T-helper 22 cell (primary cell): ENCODE measurements at places on chromosomes 2 and 18.

DNA sequence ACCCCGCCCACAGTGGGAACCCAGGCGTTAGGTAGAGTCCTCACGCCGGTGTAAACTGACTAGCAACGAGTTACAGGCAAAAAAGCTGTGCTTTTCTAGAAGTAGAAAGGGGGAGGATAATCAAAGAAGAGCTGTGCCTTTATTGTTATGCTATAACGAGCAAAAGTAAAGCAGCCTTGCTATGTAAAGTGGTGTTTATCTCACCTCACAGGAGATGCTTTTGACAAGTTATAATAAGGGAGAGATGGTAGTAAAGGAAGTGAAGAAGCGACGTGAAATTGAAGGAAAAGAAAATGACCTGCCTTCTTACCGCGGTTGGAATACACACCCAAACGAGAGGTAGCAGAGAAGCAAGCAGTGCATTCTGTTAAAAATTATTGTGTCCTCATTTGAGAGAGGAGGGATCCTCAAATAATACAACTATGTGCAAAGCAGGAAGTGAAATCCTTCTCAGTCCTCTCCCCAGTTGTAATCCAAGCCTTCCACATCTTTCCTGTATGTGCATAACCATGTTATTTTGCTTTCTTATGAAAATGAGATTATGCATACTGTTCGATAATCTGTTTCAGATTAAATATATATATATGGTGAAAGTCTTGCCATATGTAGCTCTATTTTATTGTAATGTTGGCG lies 962 bp downstream of the TANK start:
- DNase-seq, result no peak

DNA sequence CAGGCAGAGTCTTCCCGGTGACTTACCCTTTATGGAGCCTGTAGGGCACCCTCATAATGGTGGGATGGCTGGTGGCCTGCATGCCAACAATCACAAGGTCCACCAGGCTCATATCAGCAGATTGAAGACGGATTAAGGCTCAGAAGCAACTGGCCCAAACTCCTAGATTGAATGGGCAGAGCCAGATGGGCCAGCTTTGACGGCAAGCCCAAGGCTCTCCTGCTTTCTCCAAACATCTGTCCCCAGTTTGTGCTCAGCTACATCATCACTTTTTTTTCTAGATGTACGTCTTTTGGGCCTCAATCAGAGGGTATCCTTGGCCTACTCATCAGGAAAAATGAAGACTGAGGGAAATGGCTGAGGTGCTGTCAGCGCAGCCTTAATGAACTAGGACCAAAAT lies 114.6 kb downstream of the VIT start:
- no peak for DNase-seq

GRCh38 chr2:239887604-239888003 lies 137.5 kb downstream of the NDUFA10 start:
- DNase-seq, result no peak

DNA sequence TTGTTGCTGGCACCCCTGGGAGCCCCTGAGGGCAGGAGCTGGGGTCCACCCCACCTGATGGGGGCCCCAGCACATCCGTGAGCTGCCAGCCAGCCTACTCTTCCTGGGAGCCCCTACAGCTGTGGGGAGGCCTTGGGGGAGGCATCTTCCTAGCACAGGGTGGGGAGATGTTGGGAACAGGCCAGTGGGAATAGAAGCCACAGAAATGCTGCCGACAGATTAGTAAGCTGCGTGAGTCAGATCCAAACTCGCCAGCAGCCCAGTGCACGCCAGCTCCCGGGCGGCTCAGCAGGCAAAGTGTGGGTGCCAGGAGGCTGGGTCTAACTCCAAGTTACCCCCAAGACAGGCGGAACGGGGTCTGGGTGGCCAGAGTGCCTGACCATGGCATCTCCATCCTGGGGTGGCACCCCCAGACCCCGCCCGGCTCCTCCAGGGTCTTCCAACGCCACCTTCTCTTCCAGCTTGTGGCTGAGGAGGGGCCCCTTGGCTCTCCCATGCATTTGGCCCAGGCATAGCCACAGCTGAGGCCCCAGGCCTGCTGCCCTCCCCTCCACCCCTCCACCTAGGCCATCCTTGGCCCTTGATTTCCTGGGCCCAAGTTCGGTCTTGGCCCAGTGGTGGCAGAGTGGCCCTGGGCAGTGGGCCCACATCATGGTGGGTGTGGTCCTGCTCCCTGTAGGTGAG lies 15.3 kb downstream of the CROCC2 start:
- DNase-seq, result no peak

GRCh38 chr2:172088245-172089004 lies 3.1 kb downstream of the DLX1 start:
- no peak for DNase-seq

DNA sequence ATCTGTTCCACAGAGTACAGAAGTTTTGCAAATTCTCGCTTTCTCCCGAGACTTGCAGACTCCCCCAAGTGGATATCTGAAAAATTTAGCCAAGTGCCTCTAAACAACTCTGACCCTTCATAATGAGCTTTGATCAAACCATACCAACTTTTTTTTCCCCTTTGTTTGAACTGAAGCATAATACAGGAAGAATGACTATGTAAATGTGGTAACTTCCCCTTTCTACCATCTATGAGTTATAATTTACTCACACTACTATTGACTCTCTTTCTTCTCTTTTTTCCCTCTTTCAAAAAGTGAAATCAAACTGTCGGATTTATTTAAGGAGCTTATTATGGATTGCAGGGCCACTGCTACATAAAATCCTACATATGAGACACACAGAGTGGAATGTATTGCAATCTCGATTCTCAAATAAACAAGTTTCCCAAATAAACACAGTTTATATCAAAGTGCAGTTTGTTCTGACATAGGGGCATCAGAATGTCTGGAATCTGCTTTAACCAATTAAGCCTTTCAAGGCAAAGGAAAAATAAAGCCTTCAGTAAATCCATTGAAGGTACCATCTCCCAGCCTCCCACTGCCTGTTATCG lies 1.4 kb upstream of the ZNF804A start:
- DNase-seq, result no peak

DNA sequence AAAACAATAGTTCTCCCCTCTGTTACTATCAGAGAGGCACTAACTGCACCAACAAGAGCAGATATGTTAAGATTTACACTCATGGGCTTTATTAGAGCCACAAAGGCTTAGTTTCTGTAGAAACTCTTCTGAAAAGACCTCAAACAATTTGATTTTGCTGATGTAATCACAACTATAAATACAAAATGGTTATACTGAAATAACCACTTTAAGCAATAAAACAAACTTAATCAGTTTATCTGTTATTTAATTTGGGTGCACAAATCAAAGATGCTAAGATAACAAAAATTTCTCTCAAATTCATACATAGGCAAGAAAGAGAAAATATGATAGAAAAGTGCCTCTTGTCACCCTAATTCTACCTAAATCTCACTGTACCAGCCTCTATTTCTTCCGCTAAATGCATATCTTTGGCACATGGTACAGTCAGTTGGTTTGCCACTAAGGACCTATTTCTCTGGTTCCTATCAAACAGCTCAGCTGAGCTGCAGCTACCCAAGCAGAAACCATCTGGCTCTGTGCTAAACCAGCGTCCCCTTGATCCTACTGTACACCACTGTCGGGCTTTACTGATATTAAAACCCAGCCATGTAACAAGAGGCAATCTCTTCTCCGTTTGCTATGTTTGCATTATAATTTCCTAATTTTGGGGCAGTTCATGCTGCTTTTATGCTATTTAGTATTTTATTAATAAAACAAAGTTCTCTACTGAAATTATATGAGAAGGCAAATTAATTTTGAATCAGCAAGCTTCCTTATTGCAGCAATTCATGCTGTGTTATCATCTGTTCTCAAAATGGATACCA lies 60.1 kb downstream of the CWC22 start:
- no peak for DNase-seq

DNA sequence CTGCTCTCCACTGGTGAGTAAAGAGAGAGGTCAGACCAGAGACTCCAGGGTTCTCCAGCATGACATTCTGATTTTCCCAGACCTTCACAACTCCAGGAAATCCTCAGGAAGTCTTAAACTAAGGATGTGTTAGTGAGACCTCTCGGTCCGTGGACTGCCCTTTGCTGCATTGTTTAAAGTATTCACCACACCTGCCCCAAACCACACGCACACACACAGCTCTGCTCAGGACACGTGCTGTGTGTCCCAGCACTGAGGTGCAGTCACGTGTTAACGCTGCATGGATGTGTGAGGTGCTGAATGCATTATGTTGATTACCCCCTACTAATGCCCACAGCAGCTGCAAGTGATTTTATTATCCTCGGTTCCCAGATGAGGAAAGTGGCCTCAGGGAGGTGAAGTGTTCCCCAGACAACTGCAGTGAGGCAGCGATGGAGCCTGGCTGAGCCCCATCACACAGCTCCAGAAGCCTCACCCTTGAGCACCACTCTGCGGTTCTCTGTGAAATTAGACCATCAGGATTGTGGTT lies 68.4 kb downstream of the TRAPPC12 start:
- DNase-seq, result no peak

DNA sequence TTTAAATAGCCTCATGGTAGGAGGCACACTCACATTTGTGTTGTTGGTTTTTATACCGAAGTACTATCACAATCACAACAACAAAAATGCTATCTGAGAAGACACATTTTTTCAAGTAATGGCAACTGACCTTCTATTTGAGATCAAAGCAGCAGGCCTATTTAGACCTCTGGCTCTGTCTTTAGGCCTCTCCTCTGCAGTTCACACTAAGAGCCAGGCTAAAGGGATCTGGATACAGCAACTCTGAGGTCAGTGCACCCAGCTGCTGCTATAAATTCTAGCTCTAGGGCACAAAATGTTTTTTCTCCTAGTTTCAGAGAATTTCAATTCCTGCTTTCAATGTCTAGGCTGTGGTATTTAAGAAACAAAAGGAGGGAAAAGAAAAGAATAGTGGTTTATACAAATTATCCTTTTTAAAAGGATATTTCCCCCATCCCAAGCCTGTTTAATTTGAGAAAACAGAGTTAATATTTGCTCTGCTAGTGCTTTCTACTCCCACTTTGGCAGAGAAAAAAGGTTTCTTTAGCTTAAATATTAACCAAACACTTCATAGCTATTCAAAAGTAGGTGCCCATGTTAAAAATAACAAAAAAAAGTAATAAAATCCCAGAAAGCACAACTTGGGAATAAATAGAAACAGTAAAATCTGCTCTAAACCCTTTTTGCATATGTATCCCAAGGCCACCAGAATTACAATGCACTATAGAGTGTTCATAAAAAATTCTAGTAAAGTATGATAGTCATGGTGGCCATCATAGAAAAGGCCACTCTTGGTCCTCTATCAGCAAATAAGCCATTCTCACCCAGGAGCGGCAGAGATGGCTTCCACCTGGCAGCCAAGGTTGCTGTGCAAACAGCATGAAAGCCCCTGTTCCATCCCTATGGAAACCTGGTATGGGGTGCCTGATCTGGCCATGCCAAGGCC lies 293.6 kb upstream of the SESTD1 start:
- DNase-seq, result no peak

DNA sequence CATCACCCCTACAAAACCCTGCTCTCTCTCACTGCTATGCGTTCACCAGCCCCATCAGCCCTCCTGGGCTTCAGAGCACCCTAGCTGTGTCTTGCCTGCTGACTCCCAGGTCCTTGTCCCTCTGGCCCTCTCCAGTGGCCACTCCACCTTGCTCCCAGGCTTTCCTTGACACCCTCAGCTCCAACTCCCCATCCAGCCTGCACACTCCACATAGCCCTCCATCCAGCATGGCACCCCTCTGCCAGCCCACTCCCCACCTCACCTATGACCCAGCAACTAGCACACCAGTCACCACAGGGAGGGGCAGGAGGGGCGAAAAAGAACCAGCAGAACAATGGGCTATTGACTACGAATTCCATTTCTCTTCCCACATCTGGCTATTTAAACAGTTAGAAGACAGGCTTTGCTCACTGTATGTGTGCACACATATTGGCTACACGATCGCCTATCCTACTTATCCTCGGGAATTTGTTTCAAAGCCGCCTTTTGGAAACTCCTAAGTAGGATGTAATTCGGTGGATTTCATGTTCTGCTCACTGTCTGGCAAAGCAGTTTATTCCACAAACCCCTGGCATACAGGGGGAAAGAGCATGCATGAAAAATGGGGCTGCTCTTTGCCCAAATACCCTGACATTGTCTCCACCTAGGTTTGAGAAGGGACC lies 195.3 kb downstream of the SMAD2 start:
- DNase-seq, result no peak

GRCh38 chr2:206001912-206002311 lies 84.1 kb downstream of the INO80D start:
- no peak for DNase-seq

- no peak for DNase-seq
These were observed 253.5 kb downstream of the LDLRAD4 start for GRCh38 chr18:13471971-13472628.

DNA sequence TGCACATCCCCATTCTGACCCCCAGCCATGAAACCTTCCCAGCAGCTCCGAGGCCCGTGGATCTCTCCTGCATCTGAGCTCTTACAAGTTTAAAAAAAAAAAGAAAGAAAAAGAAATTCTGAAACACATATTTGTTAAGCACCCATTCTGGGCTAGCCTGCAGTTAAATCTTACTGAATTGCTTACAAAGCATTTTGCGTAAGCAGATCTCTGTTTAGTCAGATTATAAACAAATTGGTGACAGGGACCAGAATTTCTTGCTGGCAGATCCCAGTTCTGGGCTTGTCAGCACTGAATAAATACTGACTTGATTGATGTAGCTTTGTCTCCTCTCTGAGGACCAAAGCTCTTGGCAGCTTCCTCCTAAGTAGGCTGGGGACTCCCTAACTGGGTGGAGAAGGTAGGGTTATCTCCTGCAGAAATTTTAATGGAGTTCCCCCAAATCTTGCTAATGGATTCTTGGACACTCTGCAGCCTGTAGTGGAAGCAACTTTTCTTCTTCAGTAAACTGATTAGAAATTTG lies 160.9 kb downstream of the MIB1 start:
- no peak for DNase-seq

GRCh38 chr18:62030091-62030985 lies 137.5 kb upstream of the RNF152 start:
- DNase-seq, result no peak

- DNase-seq, result no peak
These were observed 174.3 kb downstream of the LDLRAD4 start for GRCh38 chr18:13392899-13393298.

DNA sequence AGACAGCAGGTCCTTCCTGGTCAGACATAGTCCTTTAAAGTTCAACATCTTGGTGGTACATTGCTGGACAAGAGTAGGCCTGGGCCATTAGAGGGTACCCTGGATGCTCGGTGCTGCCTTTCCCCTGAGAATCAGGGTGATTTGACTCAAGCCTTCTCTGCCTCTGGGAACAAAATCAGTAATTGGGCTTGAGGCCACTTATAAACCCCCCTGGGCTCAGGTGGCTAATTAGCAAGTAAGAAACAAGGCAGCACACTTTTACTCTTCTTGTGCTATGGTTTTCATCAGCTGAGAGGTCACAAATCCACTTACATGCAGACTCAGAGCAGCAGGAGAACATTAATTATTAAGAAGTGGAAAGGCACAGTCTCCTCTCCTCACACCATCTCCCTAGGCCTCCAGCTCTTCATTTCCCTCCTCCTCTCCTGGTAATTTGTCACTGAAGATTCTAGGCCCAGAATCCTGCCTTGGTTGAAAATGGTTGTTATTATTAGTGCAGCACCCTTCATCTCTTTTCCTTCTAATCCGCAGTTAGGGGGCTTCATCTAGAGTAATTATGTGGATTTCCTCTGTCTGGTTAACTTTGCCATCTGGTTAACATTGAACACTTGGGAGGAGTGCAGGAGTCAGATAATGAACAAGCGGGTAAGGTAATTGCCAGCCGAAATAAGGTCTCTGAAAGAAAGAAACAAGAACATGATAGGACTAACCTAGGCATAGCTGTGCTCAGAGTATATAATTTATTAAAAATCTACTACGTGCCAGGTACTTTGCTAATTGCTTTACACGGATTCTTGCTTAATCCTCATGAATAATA lies 29.7 kb upstream of the CASP10 start:
- DNase-seq, result no peak

- no peak for DNase-seq
These were observed 129.8 kb upstream of the TANK start for GRCh38 chr2:161030260-161031063.
